ENCODE measurements at places on chromosomes 3 and 15. TPM values are rescaled to one million over a fixed set of nuclear protein-coding genes. Genes with fewer than 3 reads are reported as not detected.

- DNase-seq: no peak
Measured at GRCh38 chr15:70315431-70315830, 217.7 kb upstream of the TLE3 start.

DNA sequence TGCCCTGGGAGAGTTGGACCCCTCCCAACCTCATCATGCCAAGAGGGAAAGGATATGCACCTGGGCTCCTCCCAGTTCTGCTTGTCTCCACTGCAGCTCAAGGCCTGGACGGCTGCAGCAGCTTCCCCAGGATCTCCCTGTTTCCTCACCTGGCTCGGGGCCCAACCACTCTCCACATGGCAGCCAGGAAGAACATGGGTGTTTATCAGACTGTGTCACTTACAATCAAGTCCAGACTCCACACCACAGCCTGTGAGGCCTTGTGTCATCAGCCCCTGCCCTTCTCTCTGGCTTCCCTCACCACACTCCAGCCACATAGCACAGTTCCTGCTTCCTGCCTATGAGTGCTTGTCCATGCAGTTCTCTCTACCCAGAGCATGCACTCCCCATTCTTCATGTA is 534.4 kb downstream of the EPHB1 start:
- DNase-seq: no peak

DNA sequence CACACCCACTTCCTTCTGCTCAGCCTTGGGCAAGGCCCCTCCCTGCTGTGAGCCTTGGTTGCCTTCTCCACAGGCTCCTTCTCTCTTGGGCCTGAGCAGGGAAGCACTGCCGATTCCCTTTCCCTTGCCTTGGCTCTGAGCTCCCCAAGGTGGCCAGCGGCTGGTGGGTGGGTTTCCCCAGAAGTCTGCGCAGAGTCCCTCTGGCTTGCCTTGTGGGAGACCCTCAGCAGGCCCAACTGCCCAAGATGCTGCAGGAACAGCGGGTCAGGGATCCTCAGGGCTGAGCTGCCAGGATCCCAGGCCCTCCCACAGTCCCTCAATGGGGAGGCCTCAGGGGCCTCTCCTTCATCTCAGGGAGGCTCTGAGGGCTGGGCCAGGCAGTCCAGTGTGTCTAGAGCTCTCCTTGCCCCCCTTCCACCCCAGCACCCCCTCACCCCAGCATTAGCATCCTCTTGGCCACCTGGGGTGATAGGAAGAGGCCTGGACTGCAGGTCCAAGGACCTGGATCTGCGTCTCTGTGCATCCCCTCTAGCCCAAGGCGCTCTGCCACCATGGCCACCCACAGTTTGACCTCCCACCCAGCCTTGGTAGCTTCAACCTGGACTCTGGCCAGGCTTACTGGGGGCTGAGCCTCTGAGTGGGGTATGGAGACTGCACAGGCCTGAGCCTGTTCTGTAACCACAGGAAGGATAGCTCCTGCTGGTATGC is 68.6 kb downstream of the EXOG start:
- no peak for DNase-seq

DNA sequence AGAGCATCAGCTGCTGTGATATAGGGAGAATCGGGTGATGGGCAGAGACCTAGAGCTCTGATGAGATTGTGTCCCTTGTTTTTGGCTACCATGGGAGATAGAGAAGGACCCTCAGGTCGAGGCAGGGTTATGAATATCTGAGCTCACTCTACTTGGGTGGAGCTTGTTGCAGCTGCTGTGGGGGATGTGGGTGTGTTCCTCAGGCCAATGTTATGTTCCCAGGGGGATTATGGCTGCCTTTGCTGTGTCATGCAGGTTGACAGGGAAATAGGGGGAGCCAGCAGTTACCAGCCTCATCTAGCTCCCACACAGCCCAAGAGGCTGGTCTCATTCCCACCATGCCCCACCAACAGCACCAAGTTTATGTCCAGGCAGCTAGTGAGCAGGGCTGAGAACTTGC is 131.5 kb downstream of the TRIM42 start:
- DNase-seq: no peak

GRCh38 chr3:39808467-39809180 is 785 bp upstream of the MYRIP start:
- DNase-seq: peak; percentile 35

Gene GOLGA8S
- total RNA-seq: 1.1 TPM

DNA sequence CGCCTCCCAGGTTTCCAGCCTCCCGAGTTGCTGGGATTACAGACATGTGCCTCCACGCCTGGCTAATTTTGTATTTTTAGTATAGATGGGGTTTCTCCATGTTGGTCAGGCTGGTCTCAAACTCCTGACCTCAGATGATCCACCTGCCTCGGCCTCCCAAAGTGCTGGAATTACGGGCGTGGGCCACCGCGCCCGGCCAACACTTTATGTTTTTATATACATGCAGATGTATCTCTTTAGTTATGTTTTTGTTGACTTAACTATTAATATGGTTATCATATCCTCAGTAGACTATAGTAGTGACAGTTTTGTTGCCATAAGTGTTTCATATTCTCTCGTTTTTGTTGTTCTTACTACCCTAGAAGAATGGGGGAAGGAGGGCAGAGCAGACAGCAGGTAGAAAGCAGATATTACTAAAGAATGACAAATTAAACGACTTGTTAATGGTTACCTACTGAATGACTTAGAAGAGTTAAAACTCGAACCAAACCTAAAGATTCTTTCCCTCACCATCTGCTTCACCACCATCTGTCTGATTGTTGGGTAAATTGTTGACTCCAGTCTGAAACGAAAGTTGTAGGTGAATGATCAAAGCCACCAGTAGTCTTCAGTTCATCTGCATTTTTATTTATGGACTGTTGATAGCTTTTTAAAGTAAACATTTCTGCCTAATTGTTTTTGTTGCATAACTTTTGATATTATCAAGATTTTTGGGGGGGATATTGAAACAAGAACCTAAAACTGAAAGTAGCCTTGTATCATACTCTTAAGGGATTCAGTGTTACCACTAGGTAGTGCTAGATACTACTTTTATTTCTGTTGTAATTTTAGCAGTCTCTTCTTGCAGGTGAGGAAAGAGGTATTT is 89.3 kb downstream of the RASA2 start:
- no peak for DNase-seq

DNA sequence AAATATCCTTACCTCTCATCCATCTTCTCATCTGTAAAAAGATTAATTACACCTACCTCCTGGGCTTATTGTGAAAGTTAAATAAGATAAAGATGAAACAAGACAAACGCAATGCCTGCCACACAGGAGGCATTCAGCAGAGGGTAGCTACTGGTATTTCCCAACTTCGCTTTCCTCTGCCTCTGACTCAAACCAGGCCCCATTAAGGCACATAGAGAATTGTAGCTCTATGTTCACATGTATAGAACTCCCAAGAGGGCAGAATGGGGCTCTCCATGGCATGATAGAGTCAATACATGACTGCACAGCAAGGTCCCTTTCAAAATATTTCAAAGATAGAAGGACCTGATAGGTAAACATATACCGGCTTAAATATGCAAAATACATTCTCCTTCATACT is 1.4 kb downstream of the LYSMD2 start:
- DNase-seq: no peak

DNA sequence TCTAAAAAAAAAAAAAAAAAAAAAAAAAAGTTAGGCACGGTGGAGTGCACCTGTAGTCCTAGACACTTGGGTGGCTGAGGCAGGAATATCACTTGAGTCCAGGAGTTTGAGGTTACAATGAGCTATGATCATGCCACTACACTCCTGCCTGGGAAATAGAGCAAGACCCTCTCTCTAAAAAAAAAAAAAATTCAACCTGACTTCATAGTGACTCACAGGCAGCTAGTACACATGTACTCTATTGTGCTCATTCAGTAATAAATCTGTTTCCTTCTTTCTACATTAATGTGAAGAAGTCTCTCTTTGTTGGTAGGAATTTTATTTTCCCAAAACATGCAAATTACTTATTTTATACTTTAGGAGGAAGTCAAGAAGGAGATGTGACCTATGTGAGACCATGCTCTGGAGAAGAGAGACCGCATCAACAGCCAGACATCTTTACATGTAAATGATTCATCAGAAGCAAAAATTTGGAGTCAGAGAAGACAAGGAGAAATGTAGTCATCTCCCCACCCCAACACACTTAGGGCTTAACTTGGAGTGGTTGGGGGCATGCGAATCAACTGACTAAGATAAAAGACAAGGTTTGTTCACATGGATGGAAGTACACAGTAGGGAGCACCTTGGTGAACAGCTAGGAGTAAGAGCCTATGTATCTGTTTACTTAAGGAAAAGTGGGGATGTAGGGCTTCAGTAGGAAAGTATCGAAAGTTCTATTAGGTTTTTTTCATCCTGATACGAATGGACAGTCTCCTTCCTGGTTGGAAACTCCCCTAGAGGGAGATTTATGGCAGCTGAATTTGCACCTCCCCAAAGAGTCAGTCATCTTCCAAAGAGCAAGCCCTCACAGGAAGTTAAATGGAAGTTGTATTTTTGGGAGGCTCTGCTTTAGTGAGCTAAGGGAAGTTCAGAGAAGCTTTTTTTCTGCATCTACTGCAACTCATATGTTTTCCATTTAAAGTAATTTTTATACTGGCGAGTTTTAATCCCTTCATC is 23.0 kb upstream of the NMD3 start:
- no peak for DNase-seq

DNA sequence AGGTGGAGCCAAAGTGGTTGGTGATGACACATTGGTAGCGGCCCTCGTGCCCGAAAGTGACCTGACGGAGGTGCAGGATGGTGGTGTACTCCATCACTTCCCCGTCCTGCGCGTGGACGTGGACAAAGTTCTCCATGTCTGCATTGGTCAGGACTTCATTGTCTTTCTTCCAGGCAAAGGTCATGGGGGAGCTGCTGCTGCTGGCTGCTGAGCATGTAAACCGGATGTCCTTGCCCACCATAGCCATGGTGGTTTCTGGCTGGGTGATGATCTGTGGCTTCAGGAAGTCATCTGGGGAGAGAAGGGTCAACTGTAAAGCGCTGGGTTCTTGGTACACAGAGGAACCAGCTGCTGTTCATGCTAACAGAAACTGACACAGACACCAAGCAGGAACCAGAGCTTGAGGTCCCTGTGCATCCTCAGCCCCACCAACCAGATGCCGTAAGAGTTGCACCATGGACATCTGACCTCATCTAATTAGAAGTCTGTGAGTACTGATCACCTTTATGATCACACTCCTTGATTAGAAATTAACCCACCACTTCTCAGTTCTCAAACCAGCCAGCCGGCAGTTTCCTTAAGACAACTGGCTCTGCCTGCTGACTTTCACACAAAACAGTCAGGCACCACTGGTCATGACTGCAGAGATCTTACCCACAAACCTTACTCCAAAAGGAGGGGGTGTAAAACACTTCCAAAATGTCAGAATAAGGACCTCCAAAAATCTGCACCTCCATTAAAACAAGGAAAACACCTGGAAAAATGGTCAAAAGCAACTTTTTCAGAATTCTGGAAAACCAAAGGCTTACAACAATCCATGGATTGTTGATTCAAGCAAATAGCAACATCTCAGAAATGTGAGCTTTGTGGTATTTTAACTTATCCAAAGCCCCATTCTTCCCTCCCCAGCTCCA is 114.6 kb downstream of the LRIG1 start:
- no peak for DNase-seq

Gene AP3S2
- total RNA-seq: 47.1 TPM

- DNase-seq: no peak
Measured at GRCh38 chr3:13193320-13194284, 120.4 kb upstream of the IQSEC1 start.

- DNase-seq: no peak
Measured at GRCh38 chr3:157073810-157074209, 86.1 kb downstream of the CCNL1 start.

- DNase-seq: no peak
Measured at GRCh38 chr3:123281929-123282328, 80.2 kb downstream of the SEC22A start.

DNA sequence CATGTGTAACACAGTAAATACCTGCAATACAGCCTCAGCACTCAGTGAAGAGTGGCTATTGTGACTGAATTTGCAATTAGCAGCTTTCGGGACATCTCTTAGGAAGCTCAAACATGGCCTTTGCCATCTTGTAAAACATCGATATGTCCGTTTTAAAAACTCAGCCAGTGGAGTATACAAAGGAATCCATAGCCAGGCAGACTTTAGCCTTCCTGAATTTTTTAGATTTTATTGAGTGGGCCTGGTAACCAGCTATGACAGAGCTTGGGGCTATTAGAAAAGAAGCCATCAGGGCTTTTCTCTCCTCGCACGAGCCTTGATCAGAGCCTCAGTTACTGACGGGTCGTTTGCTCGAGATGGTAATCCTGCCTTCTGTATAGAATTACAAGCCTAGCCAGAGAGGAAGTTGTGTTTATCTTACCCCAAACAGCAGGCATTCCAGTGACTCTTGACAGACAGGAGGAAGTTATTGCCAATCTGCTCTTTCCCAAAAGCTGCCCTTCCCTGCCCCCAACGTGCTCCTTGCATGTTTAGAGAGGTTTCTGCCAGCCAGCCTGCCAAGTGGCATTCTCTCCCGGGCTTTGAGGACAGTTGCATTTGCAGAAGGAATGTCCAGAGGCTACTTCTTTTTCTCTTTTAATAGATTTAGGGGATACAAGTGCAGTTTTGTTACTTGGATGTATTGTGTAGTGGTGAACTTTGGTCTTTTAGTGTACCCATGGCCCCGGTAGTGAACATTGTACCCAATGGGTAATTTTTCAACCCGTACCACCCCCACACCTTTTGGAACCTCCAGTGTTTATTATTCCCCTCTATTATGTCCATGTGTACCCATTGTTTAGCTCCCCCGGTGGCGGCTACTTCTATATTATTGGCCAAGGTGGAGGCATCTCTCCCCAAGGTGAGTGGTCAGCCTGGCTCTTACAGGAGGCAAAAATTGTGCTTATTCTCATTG is 40.6 kb downstream of the ITPR1 start:
- no peak for DNase-seq

DNA sequence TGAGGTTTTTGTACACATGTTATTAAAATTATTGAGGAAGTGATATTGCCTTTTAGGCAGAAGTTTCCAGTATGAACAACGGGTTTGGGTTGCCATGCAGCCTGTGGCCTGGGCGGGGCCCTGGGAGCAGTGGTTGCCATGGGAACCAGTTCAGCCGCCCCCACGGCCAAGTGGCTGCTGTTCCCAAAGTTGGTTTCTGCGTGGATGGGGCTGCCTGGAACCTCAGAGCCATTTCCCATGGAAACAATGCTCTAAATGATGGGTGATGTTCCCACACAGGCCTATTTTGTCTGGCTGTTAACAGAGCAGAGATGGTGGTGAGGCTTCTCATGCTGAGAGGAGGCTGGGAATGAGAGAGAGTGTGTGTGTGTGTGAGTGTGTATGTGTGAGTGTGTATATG is 19.5 kb downstream of the MRAS start:
- peak; percentile 41 for DNase-seq

GRCh38 chr15:89566181-89566580 is 9.1 kb upstream of the TICRR start:
- no peak for DNase-seq

DNA sequence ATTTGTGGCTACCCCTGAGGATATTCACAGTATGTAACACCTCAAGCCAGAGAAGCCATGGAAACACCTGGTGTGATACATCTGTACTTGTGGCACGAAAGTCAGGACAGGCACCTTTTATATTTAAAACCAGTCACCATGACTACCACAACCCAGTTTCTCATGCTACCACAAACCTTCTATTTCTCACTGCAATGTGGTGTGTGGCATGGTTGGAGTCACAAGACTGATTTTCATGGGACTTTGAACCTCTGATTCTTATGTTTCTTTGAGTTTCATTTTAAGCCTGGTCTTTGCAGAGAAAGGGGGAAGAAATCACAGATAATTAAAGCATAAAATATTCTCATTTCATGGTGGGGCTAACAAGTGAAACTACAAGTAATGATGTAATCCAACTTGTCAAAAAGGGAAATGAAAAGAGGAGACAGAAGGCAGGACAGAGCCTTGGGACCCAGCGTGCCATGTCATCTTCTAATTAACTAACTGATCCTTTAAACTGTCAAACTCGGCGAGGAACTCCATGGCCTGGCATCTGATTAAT is 175.9 kb downstream of the PDZRN3 start:
- no peak for DNase-seq

Gene ISLR
- total RNA-seq: 80.7 TPM

All from spinal cord (tissue), 10 donors.